Ovary (tissue), 10 donors: ENCODE measurements at places on chromosomes 6 and 20. TPM values are rescaled to one million over a fixed set of nuclear protein-coding genes. Genes with fewer than 3 reads are reported as not detected.

DNA sequence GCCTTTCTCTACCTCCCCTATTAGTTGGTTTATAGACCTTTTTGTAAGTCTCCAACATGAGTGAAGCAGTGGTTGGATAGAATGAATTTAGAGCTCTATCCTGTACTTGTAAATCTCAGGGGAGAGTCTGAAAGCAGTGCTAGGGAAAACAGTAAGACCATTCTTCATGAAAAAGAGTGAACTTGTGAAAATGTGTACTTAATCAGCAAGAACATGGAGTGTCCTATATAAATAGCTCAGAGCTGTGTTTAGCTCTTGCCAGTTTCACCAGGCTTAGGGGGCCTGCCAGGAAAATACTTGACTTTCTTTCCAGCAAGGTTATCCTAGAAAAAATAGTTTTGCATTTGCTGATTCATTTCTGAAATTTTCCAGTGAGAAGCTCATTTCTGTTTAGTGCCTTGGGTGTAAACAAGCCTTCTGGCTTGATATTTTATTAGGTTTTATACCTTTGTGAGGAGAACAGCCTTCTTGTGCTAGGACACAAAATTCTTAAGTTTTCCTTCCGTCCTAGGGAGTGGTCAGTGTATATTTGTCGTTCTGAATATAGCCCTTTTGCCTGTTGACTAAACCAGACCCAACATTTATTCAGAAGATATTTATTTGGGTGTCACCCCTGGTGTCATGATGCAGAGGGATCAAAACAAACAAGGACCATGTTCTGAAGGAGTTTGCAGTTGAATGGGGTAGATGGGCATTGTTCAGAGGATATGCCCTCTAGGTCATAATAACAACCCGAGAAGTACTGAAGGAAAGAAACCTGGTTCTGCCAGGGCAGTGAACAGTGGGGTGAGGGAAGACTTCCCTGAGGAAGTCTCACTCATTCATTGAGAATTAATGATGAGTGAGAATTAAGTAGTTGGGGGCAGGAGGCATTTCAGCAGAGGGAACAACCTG, 7.6 kb downstream of the ARFGEF2 start:
- no peak for DNase-seq

- DNase-seq, result no peak
Measured at GRCh38 chr20:25251019-25251418, 3.1 kb downstream of the PYGB start.

DNA sequence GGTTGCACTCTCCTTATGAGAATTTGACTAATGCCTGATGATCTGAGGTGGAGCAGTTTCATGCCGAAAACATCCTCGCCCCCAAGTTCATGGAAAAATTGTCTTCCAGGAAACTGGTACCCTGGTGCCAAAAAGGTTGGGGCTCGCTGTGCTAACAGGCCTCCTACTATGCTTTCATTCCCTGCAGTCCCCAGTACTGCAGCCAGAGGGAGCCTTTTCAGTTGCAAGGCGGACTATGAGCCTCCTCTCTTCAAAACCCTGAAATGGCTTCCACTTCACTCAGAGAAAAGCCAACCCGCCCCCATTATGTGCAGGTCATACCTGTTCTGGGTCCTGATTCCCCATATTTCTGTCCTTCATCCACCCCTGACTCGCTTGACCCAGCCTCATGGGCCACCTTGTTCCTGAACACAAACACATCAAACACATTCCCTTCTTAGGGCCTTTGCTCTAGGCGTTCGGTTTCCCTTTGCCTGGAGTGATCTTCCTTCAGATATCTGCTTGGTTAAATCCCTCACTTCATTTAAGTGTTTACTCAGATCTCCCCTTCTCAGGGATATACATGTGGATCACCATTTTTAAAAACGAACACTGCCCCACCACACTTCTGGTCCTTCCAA, 173.7 kb downstream of the PHACTR1 start:
- DNase-seq, result no peak

- DNase-seq, result no peak
Measured at GRCh38 chr20:34891166-34892062, 15.0 kb downstream of the ACSS2 start.

DNA sequence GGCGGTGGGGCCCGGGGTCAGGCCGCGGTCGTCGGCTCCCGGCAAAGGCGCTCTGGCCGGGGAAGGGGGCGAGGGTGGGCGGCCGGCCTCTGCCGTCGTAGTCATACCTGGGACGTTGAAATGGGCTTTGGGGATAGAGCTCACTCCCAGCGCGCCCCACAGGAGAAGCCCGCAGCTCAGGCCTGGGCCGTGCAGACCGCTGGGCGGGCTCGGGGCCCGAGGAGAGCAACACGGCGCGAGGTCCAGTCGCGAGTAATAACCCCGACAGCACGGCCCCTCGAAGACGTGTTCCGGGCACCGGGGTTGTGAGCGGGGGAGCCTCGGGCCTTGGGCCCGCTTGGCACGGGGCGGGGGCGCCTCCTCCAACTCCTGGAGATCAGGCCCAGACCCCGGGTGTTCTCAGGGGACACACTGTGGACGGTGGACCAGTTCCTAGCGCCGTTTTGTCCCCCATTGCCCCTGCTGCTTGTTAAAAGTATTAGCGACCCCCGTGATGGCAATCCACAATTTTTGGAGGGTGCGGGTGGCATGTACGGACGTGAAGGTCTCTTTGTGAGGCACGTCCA, 10.9 kb downstream of the FOXC1 start:
- DNase-seq, result no peak

GRCh38 chr6:154370545-154370944, 13.9 kb upstream of the IPCEF1 start:
- DNase-seq, result no peak

DNMT3B gene
- 1.2 TPM for total RNA-seq
